CD4-positive, alpha-beta T cell treated with Interferon gamma for 1 hour (primary cell): ENCODE measurements at places on chromosomes 5 and 9.

- no peak for DNase-seq
Measured at GRCh38 chr9:128899566-128900322, 17.8 kb downstream of the LRRC8A start.

DNA sequence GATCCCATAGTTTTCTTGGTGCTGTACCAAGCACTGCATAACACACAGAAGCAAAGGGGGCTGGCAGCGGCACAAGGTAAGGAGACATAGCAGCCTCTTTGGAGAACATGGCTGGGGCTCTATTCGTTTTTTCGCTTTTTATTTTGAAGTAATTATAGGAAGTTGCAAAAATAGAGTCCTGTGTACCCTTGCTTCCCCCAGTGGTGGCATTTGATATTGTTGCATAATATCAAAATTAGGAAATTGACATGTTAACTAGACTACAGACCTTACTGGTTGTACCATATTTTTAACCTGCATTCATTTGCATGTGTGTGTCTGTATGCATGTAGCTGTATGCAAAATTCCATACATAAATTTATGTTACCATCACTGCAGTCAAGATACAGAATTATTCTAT lies 6.6 kb upstream of the UBQLN1 start:
- no peak for DNase-seq

GRCh38 chr5:166428264-166428803 lies 1863.1 kb upstream of the WWC1 start:
- DNase-seq: no peak

GRCh38 chr5:127754706-127755105 lies 51.5 kb downstream of the CCDC192 start:
- no peak for DNase-seq

DNA sequence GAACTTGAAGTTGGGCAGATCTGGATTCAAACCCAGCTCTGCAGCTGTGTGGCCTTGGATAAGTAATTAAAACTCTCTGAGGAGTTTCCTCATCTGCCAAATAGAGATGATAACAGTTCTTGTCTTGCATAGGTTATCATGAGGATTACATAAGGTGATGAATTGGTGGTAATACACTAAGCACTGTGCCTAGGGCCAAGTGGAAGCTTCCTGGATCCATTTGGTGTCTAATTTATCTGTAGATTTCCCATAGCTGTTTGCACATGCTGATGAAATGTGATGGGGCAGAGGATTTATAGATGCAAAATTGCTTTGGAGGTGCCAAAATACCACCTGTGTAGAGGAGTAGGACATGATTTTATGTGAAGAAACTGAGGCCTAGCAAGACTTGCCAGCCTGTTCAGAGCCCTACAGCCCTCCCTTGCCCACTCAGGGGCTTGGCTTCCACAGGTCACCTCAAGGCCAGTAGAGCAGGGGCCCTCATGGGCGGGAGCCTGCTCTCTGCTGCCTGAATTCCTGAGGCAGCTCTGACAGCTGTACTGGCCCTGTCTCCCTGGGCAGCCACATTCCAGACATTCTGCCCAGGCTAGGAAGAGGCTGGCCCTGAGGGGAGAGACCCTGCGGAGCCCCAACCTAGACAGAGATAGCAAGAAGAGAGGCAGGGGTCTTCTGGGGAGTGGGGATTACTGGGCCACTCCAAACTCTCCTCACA lies 5.9 kb upstream of the FAT2 start:
- DNase-seq: no peak

DNA sequence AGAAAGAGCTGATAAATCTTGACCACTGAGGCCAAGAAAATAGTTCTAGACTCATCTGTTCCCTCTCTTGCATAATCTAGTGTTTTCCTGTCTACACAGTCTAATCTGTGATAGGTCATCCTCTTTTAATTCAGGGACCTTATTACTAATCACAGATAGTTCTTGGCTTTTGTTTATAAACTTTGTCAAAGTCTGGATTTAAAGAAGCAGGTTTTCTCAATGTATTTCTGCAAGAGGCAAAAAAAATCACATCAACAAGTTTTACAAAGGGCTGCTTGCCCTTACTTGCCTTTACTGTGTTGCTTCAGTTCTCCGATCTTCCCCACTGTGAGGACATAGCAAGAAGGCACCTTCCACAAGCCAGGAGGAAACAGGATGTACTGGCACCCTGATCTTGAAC lies 43.9 kb upstream of the MTAP start:
- no peak for DNase-seq

- no peak for DNase-seq
Measured at GRCh38 chr5:108786806-108787483, 39.2 kb downstream of the FER start.
